ENCODE measurements at places on chromosomes 2 and 18.

DNA sequence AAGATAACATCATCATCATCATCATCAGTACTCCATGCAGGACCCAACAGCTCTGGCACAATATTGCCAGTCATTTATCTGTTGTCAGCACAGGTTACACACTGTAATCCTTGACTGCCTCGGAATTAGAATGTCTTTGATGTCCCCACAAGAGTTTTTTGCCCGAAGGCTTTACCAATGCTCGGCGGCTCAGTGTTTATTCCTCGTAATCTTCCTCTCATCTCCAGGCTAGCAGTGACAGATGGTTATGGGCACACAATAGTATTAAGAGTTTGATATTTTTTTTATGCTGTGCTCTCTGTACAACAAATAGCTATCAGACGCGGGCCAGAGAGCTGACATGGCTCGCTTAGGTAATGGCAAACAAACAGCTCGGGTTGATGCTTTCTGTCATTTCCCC is 515.2 kb downstream of the ZEB2 start:
- no peak for DNase-seq

- no peak for DNase-seq
Observed at GRCh38 chr2:70247364-70248180, 856 bp downstream of the TIA1 start.

DNA sequence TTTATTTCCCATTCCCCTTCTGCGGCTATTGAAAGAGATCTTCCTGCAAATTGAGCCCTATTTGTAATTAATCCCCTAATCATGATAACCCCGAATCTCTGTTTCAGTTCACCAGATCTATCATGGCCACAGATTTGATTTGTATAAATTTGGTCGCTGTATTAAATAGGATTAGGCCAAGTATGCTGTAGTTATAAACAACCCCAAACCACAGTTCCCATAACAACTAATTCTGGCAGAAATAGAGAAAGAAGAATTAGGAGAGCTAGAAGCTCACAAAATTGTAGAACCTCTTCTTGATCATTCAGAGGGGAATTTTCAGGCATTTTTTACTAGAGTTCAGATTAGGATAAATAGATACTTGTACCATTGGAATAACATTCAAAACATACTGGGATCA is 433.7 kb upstream of the TNP1 start:
- DNase-seq: no peak

DNA sequence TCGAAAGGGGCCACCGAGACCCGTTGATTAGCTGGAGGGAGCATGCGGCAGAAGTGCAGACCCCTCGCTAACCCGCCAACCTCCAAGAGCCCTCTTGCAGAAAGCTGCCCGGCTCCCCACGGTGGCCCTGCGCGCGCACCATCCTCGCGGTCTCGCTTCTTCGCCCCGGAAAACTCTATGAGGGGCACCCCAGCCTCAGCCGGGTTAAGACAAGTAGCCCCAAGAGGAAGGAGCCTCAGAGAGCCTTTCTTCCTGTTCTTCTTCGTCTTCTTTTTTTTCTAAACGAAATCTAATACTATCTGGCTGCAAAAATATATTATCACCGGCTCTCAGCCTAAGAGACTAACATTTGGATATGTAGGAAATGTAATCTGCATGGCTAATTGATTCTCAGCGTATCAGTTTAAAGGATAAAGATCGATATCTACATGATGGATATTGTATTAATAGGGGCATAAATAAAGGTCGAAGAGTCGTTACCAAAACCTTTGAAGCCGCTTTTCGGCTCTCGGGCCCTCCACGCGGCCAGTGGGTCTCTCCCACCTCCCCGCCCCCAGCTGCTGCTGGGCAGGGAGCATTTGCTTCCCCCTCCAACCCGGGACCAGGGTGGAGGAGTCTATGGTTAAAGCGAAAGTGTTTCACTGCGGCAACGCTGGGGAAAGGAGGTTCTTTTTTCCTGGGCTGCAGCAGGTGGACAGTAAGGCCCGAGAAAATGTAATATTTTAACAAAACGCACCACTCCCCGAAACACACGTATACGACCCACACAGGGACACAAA is 6.1 kb upstream of the PAX3 start:
- DNase-seq: no peak

GRCh38 chr2:96110621-96111256 is 5.6 kb downstream of the ADRA2B start:
- no peak for DNase-seq

- no peak for DNase-seq
Observed at GRCh38 chr18:8776013-8776943, 70.9 kb downstream of the MTCL1 start.

DNA sequence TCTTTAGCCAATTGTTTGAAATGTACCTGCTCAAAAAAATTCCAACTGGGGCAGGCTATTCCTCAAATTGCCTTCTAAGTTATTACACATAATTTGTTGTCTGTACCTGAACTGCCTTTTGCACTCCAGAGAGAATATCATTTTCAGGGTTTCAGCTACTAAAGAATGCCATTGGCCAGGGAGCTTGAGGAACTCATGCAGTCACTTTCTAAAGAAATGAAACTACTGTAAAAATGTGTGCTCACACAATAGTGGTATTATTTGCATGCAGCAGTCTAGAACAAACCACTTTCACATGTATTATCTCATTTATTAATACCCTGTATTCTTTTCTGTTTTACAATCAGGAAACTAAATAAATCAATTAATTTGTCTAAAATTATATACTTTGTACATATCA is 152.2 kb downstream of the PID1 start:
- DNase-seq: no peak

All from activated gamma-delta T cell treated with anti-CD3 and anti-CD28 coated beads, Interleukin-2, amount 50 U/mL, for 16 hours (primary cell).